Regular cardiac myocyte (primary cell): ENCODE measurements at places on chromosomes 4 and X. TPM values are rescaled to one million over a fixed set of nuclear protein-coding genes. Genes with fewer than 3 reads are reported as not detected.

The PPP2R3B gene
- 13.0 and 16.1 TPM in 2 replicates for total RNA-seq

The PLAC8 gene
- 0.28 and 0.38 TPM in 2 replicates for total RNA-seq

The BDH2 gene
- 33.5 and 73.6 TPM in 2 replicates for total RNA-seq

The NDUFC1 gene
- total RNA-seq, result 42.6 and 44.1 TPM in 2 replicates

The ANXA10 gene
- 62.9 and 67.7 TPM in 2 replicates for total RNA-seq

The CT55 gene
- not detected in 2 replicates for total RNA-seq

The EGFL6 gene
- not detected in 2 replicates for total RNA-seq

The HGFAC gene
- total RNA-seq, result not detected in 2 replicates

The NPY2R gene
- total RNA-seq, result under 0.01 TPM in 1 of 2 replicates, not detected in the other

The GLRA3 gene
- total RNA-seq, result not detected in 2 replicates

The PAGE1 gene
- total RNA-seq, result not detected in 2 replicates

The UTP3 gene
- total RNA-seq, result 19.2 and 33.5 TPM in 2 replicates

The KLF8 gene
- total RNA-seq, result 1.9 and 2.3 TPM in 2 replicates

The PPARGC1A gene
- 0.38 and 1.1 TPM in 2 replicates for total RNA-seq

The MSX1 gene
- total RNA-seq, result 0.56 and 0.77 TPM in 2 replicates

The SYTL5 gene
- total RNA-seq, result 0.58 and 1.4 TPM in 2 replicates

The KIF4A gene
- total RNA-seq, result 2.0 and 23.8 TPM in 2 replicates
